ENCODE measurements at places on chromosomes 12 and 14.

DNA sequence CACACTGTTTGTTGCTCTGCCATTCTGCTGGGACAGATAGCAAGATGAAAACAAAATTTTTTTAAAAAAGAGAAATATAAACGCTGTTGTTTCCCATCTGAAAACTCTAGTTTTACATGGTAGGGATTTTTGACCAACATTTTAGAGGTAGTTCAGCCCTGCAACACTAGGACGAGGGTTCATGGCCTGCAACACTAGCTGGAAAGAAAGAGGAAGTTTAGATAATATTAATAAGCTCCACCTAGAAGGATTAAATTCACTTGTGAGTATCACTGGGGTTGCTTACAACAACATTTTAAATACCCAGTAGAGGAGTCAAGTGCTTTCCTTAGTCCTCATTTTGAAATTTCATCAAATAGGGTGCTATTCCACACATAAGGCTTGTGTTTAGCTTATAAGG lies 68.2 kb downstream of the SRGAP1 start:
- H3K27ac ChIP-seq = no peak overlapping the region
- H3K4me1 ChIP-seq = no peaks in the 10 kb centered on the region
- DNase-seq = no peak

DNA sequence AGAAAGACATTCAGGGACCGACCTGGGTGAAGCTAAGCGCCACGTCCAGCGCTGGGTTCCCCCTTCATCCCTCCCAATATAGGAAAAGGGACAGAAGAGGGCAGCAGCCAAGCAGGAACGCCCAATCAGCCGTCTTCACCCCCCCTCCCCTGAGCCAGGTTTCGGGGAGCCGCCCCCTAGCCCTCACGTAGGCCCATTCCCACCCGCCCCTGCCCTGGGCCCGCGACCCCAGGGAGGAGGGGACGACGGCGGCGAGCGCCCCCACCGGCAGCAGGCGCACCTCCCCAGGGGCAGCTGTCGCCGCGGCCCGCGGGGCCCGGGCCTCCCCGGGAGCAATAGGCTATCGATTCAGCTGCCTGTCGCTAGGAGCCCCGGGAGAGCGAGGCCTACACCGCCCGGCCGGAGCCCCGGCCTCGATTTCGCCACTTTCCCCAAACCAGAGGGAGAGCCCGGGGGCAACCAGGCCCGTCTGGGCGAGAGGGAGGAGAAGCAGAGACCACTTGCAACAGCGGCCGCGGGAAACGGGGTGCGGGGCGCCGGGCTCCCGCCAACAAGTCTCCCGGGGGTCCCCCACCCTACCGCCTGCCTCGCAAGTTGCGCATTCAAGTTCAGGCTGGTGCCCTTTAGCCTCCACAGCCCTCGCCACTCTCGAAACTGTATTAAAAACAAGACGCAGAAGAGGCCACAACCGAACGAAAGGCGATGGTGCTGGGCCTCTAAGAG lies 1.3 kb downstream of the DCAF5 start:
- H3K36me3 ChIP-seq = peaks cover 36% of the 10 kb centered on the region
- H3K27ac ChIP-seq = peak overlapping the region; percentile 96
- H3K4me3 ChIP-seq = peak overlapping the region; percentile 96
- DNase-seq = peak; percentile 69
- no peaks in the 10 kb centered on the region for H3K27me3 ChIP-seq

GRCh38 chr14:99671235-99672224 lies 12.6 kb upstream of the CYP46A1 start:
- no peak overlapping the region for H3K4me3 ChIP-seq
- H3K4me1 ChIP-seq = peaks cover 17% of the 10 kb centered on the region
- peaks cover 4% of the 10 kb centered on the region for H3K36me3 ChIP-seq
- DNase-seq = no peak
- H3K27ac ChIP-seq = peak overlapping the region; percentile 85
- no peaks in the 10 kb centered on the region for H3K27me3 ChIP-seq

DNA sequence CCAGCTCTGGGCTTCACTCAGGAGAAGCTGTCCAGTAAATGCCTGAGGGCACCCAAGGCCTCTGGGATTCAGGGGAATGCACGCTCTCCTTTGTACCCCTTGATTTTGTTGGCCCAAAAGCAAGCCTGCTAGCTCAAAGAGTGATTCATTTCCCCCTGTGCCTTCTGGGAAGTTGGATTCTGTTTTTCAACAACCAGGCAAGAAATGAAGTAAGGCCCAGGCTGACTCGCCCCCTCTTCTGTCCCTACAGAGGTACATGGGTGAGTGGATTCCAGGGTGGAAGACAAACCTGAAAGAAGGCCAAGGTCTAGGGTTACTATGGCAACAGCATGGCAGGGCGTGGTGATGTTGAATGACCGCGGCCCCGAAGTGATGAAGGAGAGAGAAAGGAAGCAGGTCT lies 9.3 kb upstream of the SERPINA5 start:
- no peaks in the 10 kb centered on the region for H3K4me1 ChIP-seq
- H3K27ac ChIP-seq = no peak overlapping the region
- peaks cover 8% of the 10 kb centered on the region for H3K27me3 ChIP-seq
- H3K36me3 ChIP-seq = no peaks in the 10 kb centered on the region

- H3K27me3 ChIP-seq = peaks cover 5% of the 10 kb centered on the region
- no peaks in the 10 kb centered on the region for H3K36me3 ChIP-seq
- no peak overlapping the region for H3K4me3 ChIP-seq
- no peaks in the 10 kb centered on the region for H3K4me1 ChIP-seq
- H3K27ac ChIP-seq = peak overlapping the region; percentile 69
- DNase-seq = no peak
These were observed 9.6 kb upstream of the PTPRB start for GRCh38 chr12:70646850-70647249.

DNA sequence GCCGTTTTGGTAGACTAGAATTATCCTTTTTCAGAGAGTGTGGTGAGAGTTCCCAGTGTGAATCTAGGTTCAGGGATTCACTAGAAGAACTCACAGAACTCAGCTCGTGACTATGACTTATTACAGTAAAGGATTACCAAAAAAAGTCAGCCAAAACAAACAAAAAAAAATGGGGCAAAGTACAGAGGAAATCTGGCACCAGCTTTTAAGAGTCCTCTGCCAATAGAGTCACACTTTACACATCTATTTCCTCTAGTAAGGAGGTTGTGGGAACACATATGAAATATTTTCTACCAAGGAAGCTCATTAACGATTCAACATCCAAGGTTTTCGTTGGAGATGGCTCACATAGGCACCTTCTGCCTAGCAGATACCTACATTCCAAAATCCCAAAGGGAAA lies 28.2 kb downstream of the TSPAN19 start:
- no peak overlapping the region for H3K27ac ChIP-seq
- no peak for DNase-seq
- H3K4me1 ChIP-seq = no peaks in the 10 kb centered on the region
- no peaks in the 10 kb centered on the region for H3K36me3 ChIP-seq

DNA sequence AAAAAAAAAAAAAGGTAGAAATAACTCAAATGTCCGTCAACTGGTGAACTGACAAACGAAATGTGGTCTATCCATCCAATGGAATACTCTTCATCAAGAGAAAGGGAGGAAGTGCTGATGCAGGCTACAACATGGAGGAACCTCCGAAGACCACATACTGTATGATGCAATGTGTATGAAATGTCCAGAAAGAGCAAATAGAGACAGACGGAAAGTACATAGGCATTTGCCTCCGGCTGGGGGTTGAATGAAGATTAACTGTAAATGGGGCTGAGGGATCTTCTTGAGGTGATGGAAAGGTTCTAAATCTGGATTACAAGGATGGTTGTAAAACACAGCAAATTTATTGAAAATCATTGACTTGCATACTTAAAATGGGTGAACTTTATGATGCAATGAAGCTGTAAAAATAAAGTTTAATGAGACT lies 35.4 kb downstream of the DLK1 start:
- no peaks in the 10 kb centered on the region for H3K4me1 ChIP-seq
- peaks cover 3% of the 10 kb centered on the region for H3K36me3 ChIP-seq
- DNase-seq = no peak
- H3K27ac ChIP-seq = no peak overlapping the region
- H3K27me3 ChIP-seq = peaks cover 48% of the 10 kb centered on the region
- no peak overlapping the region for H3K4me3 ChIP-seq

GRCh38 chr12:53097207-53097563 lies 282 bp upstream of the IGFBP6 start:
- H3K36me3 ChIP-seq = no peaks in the 10 kb centered on the region
- peak overlapping the region; percentile 76 for H3K27ac ChIP-seq
- peaks cover 28% of the 10 kb centered on the region for H3K4me1 ChIP-seq
- H3K27me3 ChIP-seq = no peaks in the 10 kb centered on the region

DNA sequence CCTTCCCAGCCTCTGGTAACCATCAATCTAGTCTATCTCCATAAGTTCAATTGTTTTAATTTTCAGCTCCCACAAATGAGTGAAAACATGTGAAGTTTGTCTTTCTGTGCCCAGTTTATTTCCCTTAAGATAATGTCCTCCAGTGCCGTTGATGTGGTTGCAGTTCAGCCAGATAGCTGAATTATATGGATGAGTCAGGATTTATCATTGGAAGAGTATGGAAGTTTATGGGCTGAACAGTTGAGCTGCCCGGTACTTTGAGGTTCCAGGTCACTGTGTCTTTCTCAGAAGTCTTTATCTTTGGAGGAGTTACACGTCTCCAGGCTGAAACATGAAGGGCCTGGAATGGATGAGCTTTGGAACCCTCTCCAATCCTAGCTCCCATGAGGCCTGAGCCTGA lies 120.1 kb downstream of the ASCL4 start:
- peaks cover 46% of the 10 kb centered on the region for H3K27me3 ChIP-seq
- no peaks in the 10 kb centered on the region for H3K36me3 ChIP-seq
- H3K4me1 ChIP-seq = no peaks in the 10 kb centered on the region
- H3K4me3 ChIP-seq = no peak overlapping the region
- H3K27ac ChIP-seq = no peak overlapping the region

- H3K4me3 ChIP-seq = no peak overlapping the region
- peaks cover 30% of the 10 kb centered on the region for H3K4me1 ChIP-seq
- no peaks in the 10 kb centered on the region for H3K27me3 ChIP-seq
- DNase-seq = no peak
- H3K36me3 ChIP-seq = peaks cover 28% of the 10 kb centered on the region
- peak overlapping the region; percentile 97 for H3K27ac ChIP-seq
These were observed 882 bp upstream of the IL23A start for GRCh38 chr12:56337753-56338251.

DNA sequence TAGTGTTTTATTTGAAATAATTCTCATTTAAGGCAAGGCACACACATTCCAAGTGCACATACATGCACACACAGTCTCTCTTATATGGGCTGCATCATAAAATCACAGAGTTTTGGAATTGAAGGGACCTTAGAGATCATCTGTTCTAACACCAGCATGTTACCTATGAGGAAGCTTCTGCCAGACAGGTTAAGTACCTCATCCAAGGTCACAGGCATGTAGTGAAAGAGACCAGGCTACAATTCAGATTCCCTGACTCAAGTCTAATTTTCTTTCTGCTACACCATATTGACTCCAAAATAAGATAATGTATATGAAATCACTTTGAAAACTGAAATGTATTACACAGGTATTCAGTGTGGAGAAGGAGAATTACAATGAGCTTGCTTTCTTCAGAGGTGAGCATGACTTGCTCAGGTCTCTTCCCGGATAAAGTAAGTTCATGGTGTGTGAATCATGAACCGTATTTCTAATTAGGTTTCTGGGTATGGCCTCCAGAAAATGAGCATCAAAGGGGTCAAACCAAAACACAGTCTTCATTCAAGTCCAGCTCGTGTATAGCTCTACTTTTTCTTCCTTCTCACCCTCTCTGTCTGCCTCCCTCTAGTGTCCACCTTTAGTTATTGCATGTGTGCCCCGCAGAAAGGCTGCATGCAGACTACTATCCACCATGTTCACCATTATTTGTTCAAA lies 411.9 kb downstream of the FUT8 start:
- no peak overlapping the region for H3K27ac ChIP-seq
- no peaks in the 10 kb centered on the region for H3K36me3 ChIP-seq
- H3K27me3 ChIP-seq = no peaks in the 10 kb centered on the region
- peak; percentile 58 for DNase-seq
- peaks cover 10% of the 10 kb centered on the region for H3K4me1 ChIP-seq
- H3K4me3 ChIP-seq = no peak overlapping the region

DNA sequence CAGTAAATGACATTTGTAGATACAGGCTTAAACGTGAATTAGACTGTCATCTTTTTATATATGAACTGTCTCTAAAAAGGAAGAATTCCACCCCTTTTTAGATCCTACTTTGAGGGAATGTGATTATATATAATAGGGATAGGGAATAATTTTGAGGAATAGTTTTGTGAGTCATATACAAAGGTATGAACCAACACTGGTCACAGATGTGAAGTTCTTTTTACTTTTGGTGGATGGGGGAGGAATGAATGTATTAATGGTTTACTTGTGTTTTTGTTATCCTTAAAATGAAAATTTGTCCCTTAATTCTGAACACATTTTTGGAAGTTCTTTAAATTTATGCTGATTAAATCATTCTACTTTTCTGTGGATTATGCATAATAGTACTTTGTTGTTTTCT lies 30.4 kb downstream of the FRS2 start:
- no peak for DNase-seq
- H3K27ac ChIP-seq = no peak overlapping the region
- peaks cover 44% of the 10 kb centered on the region for H3K4me1 ChIP-seq
- peaks cover 6% of the 10 kb centered on the region for H3K36me3 ChIP-seq
- no peak overlapping the region for H3K4me3 ChIP-seq

DNA sequence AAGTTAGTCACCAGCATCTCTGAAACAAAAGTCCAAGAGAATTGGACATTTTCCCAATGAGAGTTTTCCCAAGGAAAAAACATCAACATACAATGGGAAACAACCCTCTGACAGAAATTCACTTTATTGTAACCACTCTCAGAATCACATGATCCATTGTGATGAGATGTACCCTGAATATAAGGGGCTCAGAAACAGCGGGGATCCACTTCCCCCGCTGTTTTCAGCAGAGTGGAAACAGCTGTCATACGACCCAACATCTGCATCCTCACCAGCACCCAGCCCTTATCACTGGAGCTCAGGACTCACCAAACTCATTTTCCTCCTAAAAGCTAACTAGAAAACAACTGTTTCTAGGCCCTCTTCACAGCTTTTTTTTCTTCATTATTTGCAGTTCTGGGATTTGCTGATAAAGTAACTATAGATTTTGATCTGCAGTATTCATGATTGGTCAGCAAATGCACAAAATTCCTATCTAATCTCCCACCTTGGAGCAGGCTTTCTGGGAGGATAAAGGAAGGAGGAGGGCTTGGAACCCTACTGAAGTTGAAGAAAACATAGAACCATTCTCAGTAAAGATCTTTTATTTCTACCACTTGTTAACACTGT lies 31.3 kb downstream of the CORO1C start:
- H3K4me1 ChIP-seq = peaks cover 7% of the 10 kb centered on the region
- no peak overlapping the region for H3K27ac ChIP-seq
- no peaks in the 10 kb centered on the region for H3K27me3 ChIP-seq
- DNase-seq = no peak
- no peak overlapping the region for H3K4me3 ChIP-seq
- H3K36me3 ChIP-seq = peaks cover 7% of the 10 kb centered on the region

- H3K27ac ChIP-seq = no peak overlapping the region
- H3K4me3 ChIP-seq = no peak overlapping the region
- peaks cover 5% of the 10 kb centered on the region for H3K4me1 ChIP-seq
These were observed 74.4 kb upstream of the MAP1LC3B2 start for GRCh38 chr12:116484807-116485206.

GRCh38 chr12:63869656-63870055 lies 25.2 kb downstream of the SRGAP1 start:
- H3K27me3 ChIP-seq = peaks cover 30% of the 10 kb centered on the region
- H3K36me3 ChIP-seq = no peaks in the 10 kb centered on the region
- no peak for DNase-seq
- no peak overlapping the region for H3K4me3 ChIP-seq
- H3K4me1 ChIP-seq = no peaks in the 10 kb centered on the region
- no peak overlapping the region for H3K27ac ChIP-seq

GRCh38 chr14:89013098-89013504 lies 188.7 kb downstream of the TTC8 start:
- H3K27me3 ChIP-seq = peaks cover 38% of the 10 kb centered on the region
- no peaks in the 10 kb centered on the region for H3K4me1 ChIP-seq
- no peak overlapping the region for H3K4me3 ChIP-seq
- H3K27ac ChIP-seq = no peak overlapping the region
- no peaks in the 10 kb centered on the region for H3K36me3 ChIP-seq

All from effector memory CD8-positive, alpha-beta T cell (primary cell).